Stimulated activated naive CD8-positive, alpha-beta T cell treated with anti-CD3 and anti-CD28 coated beads, Interleukin-15, amount 100 ng/mL, for 72 hours (primary cell): ENCODE measurements at places on chromosomes 12 and 14.

DNA sequence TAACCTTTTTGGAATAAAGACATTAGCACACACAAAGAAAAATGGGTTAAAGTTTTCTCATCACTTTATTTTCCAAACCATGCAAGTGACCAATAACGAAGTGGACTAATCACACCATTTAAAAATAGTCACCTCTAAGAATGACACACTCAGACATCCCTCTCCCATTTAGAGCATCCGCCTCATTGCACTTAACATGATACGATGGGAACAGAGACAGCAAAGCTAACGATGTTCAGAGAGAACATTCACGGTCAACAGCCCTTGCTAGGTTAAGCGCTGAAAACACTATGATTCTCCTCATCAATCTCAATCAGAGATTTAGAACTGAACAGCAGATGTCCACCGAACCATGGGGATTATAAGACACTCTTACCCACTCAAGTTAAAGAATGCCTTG is 35.8 kb downstream of the NIN start:
- no peak for DNase-seq

- DNase-seq: no peak
Observed at GRCh38 chr12:61781021-61781581, 479.1 kb upstream of the USP15 start.

GRCh38 chr14:39232554-39233415 is 930 bp upstream of the MIA2 start:
- no peak for DNase-seq

GRCh38 chr14:60164404-60164711 is 840 bp downstream of the DHRS7 start:
- DNase-seq: no peak

- no peak for DNase-seq
Observed at GRCh38 chr14:58985786-58986185, 202.7 kb upstream of the DAAM1 start.

DNA sequence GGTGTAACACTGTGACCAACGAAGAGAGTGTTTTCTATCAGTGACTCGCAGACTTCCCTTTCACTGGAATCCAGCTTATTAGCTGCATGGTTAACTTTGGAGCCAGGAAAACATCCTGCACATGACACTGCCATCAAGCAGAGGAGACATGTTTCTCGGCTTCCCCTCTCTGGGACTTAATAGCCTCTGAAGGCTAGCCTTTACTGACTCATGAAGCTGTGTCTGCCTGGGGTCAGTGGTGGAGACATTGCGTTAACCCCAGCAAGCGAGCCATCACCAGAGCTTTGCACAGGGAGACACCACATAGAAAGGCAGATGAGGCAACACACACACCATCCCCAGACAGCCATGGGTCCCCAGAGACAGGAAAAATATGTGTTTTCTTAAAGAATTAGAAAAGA is 126.9 kb upstream of the PRICKLE1 start:
- DNase-seq: no peak

GRCh38 chr12:52458861-52459260 is 6.9 kb upstream of the KRT6B start:
- no peak for DNase-seq

DNA sequence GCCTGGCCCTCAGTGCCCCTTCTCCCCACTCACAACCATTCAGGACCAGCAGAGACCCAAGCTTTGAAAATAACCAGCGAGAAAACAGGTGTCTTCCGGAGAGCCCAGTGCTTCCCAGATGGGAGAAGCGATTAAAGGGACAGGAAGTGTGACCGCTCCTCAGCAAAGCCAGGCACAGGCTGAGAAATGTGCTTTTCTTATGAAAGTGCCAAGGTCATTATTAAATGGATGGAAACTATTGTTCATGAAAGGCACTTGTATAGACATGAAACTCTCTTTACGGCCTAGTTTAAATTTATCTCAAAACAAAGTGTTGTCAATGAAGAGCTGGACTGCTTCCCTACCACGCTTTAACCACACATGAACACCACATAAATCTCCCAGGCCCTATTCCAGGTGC is 210.4 kb downstream of the SPTSSA start:
- no peak for DNase-seq

DNA sequence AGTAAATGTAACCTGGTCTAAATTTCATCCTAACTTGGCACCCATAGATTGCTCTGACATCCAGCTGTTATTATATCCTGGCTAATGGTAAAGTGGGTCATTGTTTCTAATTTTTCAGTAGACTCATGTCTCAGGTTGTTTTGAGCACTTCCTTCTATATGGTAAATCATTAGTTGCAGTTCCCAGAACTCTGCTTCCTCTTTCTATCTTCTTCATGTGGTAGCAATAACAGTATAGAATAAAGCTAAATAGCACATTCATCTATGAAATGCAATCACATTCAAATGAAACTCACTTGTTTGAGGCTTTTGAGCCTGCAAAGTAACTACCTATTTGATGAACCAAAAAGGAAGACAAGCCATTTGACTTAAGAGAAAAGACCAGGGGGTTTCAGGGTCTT is 65.1 kb upstream of the GZMB start:
- DNase-seq: no peak

DNA sequence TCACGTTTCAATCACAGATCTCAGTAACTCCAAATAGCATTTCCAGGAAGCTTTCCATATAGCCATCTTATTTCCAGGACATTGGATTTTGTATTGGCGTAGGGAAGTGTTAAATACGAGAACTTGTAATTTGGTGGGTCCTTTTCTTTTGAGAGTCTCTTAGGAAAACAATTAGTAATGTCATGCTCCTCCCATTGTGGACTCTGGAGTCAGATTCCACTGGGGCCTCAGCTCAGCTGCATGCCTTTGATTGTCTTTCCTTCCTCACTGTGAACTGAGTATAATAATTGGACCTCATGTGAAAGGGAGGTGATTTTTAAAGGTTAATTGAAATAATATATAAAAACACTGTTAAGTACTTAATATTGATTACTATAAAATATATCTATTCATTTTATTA is 462.6 kb downstream of the NPAS3 start:
- no peak for DNase-seq

- no peak for DNase-seq
Observed at GRCh38 chr12:12469386-12469785, 93.3 kb downstream of the DUSP16 start.

GRCh38 chr12:868722-869121 is 80.8 kb downstream of the RAD52 start:
- DNase-seq: no peak

GRCh38 chr12:64877363-64878004 is 53.0 kb downstream of the TBC1D30 start:
- peak; percentile 28 for DNase-seq

DNA sequence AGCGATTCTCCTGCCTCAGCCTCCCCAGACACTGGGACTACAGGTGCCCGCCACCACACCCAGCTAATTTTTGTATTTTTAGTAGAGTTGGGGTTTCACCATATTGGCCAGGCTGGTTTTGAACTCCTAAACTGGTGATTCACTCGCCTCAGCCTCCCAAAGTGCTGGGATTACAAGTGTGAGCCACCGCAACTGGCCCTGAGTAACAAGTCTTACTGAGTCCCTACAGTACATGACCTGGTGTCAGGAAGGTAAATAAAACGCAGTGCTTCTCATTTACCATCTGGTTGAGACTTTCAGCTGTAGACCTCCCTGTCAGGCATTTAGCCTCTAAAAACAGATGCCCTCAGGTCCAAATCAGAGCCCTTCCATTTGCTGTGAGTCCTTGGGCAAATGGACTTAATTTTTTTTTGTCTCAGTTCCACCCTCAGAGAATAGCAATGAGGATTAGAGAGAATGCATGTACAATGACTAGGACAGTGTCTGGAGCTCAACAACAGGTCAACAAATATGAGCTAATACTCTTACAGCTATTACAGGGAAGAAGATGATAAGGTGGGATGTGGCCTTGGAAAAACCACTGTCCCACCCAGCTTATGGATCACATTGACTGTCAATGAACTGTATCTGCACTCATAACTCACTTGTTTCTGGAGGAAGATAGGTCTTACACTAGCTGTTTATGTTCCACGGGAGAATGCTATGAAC is 70.5 kb downstream of the PHLDA1 start:
- DNase-seq: no peak

- no peak for DNase-seq
Observed at GRCh38 chr14:56760164-56760914, 49.9 kb downstream of the OTX2 start.

DNA sequence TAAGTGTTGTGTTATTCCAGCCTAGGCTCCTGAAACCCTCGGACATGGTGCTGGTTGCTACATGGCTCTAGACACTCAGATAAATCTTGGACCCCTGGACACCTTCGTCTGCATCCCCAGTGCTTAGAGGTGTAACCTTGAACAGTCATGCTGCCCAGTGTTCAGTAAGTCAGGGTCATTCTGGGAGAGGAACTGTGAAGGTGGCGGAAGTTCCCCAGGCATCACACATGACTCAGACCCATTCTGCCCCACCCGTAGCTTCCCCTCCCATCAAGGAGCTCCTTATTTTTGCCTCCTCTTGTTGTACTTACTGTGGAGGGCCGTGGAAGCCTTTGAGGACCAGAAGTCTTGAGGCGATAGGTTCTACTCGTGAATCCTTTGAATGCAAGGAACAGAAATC is 18.1 kb upstream of the SSPN start:
- DNase-seq: no peak

GRCh38 chr12:55696796-55697462 is 10.8 kb downstream of the ITGA7 start:
- DNase-seq: no peak

DNA sequence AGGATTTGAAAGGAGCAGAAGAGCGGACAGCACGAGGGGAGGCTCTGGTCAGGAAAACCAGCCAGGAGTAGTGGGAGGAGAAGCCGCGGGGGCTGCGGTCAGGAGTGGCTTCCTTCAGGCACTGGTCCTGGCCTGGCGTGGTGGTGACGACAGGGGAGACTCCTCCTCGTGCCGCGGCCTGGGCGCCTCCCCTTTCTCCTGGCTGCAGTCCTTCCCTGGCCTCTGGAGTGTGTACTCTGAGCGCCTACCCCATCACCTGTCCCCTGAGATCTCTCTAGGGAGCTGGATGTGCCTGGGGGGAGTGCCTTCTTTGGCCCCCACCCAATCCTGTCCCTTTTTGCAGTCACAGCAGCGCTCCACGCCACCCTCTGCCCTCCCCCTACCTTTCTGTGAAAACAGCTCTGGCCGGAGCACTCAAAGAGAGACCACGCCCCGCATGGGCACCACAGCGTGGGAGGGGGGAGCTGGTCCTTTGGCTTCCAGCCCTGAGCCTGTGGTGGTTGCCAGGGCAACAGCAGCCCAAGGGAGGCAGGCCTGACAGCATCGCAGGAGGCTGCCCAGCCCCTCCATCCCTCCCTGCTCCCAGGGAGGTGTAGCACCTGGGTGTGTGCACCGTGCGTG is 125.9 kb downstream of the CALM1 start:
- no peak for DNase-seq

DNA sequence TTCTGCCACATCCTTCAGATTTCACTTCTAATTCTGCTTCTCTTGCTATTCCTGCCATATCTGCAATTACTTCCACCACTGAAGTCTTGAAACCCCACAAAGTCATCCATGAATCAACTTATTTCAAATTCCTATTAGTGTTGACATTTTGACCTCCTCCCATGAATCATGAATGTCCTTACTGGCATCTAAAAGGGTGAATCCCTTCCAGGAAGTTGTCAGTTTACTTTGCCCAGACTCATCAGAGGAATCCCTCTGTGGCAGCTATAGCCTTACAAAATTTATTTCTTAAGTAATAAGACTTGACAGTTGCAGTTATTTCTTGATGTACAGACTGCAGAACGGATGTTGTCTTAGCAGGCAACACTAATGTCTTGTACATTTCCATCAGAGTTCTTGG is 162.9 kb downstream of the PCNX1 start:
- DNase-seq: no peak

GRCh38 chr14:85479771-85480170 is 50.2 kb upstream of the FLRT2 start:
- no peak for DNase-seq

DNA sequence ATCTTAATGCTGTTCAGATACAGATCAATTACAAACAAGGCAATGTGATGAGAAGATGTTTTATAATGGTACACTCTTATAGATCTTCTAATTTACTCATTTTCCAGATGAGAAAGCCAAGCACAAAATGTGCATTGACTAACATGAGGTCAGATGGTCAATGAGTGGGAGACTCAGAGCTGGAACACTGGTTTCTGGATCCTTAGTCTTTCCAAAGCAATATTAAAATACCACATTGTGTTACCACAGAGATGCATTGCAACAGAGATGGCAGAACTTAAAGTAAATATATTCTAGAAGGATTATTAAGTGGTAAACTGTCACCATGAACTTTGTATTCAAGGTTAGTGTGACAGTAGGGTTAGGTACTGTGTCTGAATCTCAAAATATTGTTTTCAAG is 113.6 kb downstream of the SLC15A5 start:
- no peak for DNase-seq

DNA sequence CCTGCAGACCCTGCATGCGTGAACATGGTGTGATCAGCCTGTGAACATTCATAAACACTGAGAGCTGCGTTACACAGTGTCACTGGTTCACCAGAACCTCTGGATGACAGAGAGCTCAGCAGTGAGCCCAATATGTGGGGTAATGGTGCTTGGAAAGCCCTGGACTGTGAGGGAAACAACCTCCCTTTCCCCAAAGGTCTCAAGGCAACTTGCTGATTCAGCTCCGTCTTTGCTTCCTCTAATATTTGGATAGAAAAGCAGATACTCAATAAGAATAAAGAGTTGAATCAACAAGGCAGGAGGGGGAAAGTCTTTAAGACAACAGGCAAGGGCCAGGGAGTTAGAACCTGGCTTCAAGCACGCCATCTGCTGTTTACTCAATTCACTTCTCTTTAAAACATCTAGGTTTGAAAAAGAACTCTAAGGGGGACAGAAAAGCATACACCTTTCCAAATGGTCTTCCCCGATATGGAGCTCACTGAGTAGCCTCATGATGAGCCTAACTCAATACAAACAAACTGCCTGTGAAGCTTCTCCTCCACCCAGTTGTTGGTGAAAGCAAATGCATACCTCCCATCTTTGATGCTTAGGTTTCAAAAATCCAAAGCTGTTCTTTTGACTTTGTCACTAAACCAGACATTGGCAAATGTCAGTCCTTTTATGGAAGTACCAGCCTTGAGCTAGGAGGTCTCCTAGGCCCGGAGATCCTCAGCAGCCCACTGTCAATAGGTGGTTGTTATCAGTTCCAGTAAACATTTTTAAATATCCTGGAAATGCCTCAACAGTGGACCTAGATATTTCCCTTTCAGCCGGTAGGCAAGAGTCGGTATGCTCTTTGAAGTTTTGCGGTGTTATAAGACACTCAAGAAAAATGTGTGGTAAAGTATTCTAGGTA is 76.1 kb downstream of the SAMD4A start:
- DNase-seq: no peak

DNA sequence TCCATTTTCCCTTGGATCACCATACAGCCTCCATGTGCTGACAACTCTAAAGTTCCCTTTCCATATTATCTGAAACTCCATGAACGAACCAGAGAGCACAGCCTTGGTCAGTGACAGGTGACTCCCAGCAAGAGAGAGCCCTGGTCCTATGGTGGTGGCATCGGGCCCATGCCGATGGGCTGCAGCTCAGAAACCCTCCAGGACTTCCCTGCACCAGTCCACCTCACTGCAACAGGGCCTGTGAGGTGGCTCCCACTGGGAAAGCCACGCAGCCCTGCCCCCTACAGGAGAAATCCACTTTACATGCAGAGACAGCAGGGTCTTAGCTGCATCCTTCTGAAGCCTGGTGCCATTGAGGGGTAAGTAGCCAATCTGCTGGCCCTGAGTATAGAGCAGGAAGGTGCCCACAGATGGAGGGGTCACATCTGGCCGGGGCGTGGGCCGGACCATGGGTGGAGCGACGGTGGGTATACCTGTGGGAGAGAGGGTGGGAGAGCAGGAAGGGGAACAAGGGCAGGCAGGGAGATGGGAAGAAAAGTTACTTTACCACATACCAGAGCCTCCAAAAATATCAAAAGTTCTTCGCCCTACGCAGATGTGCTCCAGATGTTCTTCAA is 24.7 kb downstream of the RTRAF start:
- no peak for DNase-seq
